Activated T-cell treated with anti-CD3 and anti-CD28 coated beads, Interleukin-2, amount 50 U/mL, for 1 hour (primary cell): ENCODE measurements at places on chromosomes 3 and 15.

DNA sequence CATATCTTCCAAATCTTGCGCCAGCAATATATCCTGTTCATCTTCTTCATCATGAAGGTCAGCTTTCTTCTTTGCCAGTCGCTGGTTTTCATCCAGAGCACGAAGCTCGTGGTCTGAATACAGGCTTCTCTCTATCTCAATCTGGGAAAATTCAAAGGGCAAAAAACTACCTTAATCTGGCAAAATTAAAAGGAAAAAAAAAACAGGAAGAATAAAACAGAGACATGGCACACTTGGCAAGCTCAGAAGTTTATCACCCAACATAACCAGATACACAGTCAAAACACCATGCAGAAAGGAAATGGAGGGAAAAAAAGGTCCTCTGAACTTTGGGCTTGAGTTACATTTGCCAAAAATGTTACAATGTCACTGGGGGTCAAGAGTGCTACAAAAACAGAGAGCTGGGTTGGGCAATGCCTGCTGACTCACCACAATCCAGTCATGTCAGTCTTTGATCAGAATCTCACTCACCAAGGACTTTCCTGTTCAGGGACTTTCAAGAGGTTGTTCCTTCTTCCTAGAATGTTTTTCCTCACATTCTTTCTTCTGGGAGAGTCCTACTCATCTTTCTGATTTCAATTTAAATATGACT is 1.5 kb downstream of the MRPL46 start:
- no peak for DNase-seq

GRCh38 chr3:31377045-31377642 is 155.6 kb upstream of the STT3B start:
- no peak for DNase-seq

DNA sequence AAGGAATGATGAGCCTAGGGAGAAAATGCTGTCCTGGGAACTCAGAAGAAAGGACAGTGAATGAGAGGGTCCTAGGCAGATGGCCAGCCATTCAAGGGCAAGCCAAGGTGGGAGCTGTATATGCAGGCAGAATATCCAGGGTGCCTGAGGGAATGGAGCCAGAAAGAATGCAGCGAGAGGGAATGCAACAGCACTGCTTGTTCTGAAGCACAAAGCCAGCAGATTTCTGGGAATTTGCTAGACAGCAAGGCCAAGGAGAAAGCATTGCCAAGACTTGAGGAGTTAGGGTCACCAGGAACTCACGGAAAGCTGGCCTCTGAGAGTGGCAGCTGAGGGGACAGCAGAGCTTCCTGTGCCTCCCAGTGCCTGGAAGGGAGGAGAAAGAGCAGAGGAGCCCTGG is 200.6 kb downstream of the MYRIP start:
- DNase-seq: no peak

DNA sequence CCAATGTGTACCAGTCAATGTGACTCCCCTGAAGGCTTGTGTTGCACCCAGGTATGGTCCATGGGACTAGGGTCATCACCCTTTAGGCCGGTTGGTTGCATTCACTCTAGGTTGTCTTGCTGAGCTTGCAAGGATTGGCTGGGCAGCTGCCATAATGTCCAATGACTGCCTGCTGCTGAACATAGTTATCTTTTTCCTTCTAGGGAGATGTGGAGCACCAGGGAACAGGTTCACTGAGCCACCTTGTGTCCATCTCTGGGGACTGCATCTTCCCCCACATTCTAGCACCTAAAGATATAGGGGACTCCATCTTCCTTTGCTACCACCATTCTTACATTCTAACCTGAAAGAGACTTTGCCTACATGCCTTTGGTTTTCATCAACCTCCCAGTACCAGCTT is 580.4 kb upstream of the TBL1XR1 start:
- DNase-seq: peak; percentile 22

DNA sequence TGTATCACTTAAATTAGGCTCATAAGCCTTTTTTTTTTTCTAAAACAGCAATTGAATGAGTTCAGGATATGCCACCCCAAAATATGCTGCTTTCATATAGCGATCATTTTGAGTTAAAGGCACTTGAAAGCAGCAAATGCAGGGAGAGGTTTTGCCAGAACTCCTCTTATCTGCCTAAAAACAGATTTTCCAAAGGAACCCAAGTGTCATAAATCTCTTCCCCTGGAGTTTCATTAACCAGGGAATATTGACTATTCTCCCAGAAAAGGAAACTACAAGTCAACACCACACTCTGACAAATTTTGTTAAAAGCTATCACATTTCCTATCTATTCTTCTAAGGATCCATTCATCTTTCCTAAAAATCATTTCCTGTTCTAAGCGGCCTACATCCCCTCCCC is 11.3 kb downstream of the DNAAF4 start:
- no peak for DNase-seq

DNA sequence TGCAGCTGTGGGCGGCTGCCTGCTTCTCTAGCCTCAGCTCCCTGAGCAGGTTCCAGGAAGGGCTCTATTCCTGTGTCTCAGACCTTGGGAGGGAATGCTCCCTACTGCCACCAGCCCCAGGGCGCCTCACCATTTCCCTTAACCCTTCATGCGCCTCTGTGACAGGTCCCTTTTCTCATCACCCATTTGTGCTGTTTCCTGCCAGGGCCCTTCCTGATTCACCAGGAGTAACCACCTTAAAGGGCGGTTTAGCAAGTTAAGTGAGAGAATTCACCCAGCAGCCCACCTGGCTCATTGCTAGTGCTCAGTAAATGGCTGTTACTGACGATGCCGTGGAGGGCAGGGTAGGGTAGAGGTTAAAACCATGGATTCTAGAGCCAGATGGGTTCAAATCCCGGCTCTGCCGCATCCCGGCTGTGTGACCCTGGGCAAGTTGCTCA is 87.8 kb downstream of the WNT7A start:
- DNase-seq: no peak

GRCh38 chr3:110099711-110100110 is 762.4 kb upstream of the DPPA4 start:
- no peak for DNase-seq

DNA sequence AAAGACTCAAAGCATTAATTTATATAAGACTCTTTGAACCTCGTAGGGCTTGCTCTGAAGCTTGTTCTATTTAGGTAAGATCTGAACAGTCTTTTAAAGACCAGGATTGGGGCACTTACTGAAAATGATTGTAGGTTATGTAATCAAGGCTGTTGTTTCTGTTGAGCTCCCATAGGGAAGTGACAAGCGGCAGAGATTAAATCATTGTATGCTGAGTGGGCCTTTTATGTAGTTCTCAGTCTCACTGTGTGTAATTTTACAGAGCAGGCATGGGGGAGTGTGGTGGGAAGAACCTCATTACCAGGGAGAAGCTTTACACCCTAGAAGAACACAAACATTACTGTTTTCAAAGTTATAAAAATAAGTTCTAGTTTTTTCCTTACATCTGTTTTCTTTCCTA is 160.0 kb upstream of the SNTN start:
- no peak for DNase-seq

DNA sequence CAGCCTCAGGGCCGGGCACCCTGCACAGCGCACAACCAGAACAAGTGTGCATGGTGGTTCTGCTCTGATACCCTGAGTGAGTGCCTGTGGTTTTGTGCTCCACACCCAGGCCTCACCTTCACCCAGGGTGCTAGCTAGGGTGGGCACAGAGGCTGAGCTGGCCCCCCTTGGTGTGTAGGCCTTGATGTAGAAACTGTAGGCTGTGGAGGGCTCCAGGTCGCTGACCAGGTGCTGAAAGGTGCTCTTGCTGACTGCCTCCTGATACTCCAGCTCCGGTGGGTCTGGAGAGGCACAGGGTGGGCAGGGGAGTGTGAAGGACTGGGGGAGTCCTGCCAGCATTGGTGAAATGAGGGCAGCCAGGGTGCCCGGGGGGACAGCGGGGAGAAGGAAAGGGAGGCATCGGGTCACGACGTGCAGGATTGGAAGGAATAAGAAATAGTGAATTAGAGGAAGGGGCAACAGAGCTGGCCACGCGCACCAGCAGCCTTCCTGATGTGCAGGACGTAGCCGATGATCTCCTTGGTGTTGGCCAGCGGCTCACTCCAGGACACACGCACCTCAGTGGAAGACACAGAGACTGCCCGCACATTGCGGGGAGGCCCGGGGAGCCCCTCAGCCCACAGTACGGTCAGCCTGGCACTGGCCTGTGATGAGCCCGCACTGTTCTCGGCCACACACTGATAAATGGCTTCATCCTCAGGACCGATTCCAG is 26.6 kb downstream of the RNU5B-1 start:
- no peak for DNase-seq

GRCh38 chr3:77795013-77795412 is 755.1 kb downstream of the ROBO2 start:
- DNase-seq: no peak

DNA sequence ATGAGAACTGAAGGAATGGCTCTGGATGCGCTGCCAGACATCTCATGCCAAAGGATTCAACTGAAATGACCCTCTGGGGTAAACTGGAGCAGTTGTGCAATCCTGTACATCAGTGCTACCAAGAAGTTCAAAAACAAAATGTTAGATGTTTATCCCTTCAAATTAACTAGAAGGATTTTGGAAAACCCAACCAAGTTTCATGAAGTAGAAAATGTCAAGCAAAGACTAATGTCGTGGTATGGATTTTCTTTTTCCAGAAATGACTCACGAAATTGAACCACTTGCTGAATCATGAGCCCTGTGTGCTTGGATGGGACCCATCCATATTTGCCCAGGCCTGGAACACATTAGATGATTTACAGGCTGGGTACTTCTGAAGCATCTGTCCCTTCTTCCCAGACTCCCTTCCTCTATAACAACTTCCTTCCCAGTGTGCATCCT is 101.6 kb downstream of the LRTM1 start:
- no peak for DNase-seq

DNA sequence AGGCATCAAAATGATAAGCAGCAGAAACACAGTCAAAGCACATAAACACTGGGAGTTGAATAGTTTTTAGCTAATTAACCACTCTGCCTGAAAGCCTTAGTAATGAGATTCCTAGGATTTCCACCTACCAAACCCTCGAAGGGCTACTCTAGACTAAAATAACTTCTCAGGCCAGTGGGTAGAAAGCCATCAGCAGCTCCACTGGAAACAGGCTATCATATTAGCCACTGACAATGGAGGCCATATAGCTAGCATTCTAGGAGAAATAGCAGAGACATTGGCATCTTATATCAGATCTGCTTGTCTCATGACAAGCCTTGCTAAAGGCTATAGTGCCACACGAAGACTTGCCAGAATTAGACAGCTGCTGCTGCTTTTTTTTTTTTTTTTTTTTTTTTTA is 4.5 kb upstream of the CAPN3 start:
- DNase-seq: no peak

DNA sequence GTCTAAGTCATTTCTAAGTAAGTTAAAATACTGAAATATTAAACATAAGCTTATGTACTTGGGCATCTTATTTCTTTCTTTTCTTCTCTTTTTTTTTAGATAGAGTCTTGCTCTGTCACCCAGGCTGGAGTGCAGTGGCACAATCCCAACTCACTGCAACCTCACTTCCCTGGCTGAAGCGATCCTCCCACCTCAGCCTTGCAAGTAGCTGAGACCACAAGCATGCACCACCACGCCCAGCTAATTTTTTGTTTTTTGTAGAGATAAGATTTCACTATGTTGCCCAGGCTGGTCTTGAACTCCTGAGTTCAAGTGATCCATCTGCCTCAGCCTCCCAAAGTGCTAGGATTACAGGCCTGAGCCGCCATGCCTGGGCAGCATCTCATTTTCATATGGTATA is 16.0 kb upstream of the ZNF710 start:
- DNase-seq: no peak

DNA sequence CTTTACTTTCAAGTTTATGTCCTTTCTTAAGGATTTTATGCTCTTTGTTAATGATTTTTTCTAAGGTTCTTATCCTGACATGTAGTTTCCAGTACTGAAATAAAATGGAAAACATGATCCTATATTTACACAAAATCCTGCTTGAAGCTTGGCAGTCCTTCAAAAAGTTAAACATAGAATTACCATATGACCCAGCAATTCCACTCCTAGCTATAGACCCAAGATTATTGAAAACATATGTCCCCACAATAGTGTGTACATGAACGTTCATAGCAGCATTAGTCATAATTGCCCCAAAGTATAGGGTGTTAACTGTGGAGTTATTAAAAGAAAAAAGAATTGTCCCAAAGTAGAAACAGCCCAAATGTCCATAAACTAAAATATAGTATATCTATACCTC is 33.2 kb downstream of the ITGB5 start:
- no peak for DNase-seq

DNA sequence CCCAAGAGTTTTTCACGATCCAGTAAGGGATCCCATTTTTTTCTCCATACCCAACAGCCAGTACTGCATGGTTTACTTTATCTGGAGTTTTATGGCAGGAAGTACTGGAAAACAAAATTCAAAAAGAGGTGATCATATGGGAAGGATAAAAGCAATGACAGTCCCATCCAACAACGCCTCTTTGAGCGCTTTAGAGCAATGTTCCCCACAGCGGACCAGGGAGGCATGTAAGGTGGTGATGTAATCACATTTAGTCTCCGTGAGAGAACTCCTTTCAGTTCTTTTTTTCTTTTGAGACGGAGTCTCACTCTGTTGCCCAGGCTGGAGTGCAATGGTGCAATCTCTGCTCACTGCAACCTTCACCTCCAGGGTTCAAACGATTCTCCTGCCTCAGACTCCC is 21.8 kb downstream of the CTSH start:
- no peak for DNase-seq

- no peak for DNase-seq
Measured at GRCh38 chr3:47482366-47482765, 6.6 kb upstream of the SCAP start.

DNA sequence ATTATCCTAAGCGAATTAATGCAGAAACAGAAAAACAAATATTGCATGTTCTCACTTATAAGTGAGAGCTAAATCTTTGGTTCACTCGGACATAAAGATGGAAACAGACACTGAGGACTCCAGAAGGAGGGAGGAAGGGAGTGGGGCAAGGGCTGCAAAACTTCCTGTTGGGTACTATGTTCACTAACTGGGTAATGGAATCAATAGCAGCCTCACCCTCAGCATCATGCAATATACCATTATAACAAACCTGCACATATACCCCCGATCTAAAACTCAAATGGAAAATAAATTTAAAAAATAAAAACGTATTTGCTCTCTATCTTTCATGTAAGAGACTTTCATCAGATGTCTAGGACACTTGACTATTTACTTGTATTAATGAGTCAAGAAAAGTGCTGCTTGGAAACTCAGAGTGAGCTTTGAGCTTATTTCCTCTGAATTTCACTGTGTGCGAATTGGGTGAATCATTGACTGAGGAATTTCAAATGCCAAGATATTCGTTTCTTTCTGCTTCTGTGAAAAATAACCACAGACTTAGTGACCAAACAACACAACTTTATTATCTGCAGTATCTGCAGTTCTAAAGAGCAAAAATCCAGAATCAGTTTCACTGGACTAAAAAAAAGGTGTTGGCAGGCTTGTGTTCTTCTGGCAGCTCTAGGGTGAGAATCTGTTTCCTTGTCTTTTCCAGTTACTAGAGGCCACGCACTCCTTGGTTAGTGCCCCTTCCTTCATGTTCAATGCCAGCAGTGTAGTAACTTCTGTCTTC is 18.4 kb downstream of the TM4SF18 start:
- no peak for DNase-seq

DNA sequence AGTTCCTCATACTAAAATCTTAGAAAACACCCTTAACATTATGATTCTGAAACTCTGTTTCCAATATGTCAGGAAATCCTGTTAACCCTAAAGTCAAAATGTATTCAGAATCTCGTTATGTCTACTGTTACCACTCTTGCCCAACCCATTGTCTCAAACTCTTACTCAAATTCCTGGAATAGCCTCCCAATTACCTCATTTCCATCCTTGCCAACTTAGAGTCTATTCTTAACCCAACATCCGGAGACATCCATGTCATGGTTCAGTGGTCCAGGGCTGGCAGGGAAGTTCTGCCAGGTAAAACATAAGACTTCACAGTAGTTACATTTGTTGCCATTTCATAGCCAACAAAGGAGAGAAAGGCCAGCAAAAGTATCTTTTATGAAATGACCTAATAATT is 593.9 kb downstream of the PYDC2 start:
- no peak for DNase-seq
